Panc1 (cell line): ENCODE measurements at places on chromosomes 1 and 21.

- DNase-seq: no peak
Observed at GRCh38 chr1:7120863-7121621, 335.8 kb downstream of the CAMTA1 start.

DNA sequence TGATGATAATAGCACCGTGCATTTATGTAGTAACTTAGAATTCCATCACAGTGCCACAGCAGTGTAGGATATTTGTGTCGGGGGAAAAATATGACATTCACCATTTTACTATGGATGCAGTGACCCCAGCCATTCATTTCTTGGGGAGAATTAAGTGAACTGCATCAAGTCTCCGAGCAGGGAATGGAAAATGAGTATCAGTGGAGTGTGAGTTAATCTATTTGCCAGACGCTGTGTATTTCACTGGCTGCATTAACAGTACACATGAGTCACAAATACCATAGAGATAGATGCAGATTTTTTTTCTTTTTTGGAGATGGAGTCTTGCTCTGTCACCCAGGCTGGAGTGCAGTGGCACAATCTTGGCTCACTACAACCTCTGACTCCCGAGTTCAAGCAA, 33.8 kb upstream of the SLC45A1 start:
- no peak for DNase-seq

- DNase-seq: no peak
Observed at GRCh38 chr1:63974966-63975365, 201.1 kb downstream of the ROR1 start.

GRCh38 chr1:2275796-2276536, 47.8 kb downstream of the SKI start:
- no peak for DNase-seq

DNA sequence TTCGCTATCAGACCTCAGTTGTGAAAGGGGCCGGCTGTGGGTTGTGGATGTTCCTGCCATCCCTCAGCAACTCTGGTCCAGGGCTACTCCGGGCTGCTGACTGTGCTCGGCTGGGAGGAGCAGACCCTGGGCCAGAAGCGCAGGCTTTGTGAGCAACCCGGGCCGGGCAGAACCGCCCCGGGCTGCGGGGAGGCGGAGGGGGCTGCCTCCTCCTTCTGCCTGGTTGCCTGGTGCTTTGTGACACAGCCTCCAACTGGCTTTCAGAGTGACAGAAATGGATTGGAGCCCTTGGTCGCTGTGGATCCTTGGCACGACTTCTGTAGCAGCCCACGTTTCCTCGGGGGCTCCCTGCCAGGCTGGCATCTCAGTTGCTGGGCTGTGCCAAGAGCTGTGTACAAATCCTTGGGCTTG, 10.0 kb downstream of the DRAXIN start:
- no peak for DNase-seq

GRCh38 chr1:21090463-21090862, 86.2 kb downstream of the EIF4G3 start:
- DNase-seq: no peak

DNA sequence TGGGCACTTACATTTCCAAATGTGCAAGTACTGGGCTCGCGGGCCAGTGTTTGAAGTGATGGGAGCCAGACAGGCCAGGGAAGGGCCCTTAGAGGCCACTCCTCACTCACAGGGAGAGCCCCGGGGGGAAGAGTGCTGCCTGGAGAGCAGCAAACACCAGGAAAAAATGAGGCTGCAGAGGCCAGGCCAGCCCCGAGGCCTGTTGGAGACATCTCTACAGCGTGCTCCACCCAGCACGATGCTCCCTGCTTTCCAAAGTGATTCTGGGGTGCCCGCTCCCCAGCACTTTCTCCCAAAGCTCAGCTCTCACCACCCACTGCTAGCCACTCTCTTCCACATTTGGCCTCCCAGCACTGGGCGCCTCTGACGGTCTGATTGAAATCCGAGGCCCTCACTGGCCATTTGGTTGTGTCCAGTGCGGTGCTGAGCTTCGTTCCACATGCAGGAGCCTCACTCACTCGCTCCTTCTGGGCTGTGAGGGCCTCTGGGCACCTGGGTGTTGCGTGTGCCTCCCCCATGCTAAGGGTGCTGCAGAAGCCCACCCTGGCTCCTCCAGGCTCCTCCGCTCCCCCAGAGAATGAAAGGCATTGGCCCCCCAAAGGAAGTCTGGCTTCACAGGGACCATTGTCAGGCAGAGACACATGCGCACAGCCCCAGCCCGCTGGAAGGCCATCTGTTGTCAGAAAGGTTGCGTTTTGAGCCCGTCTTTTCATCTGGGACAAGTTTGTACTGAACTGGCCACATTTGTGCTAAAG, 385.4 kb upstream of the VAMP3 start:
- no peak for DNase-seq

- DNase-seq: no peak
Observed at GRCh38 chr1:61182049-61182448, 99.7 kb downstream of the NFIA start.

GRCh38 chr1:16093611-16094010, 20.2 kb upstream of the FAM131C start:
- no peak for DNase-seq

- DNase-seq: no peak
Observed at GRCh38 chr1:2946999-2947690, 74.1 kb upstream of the ACTRT2 start.

DNA sequence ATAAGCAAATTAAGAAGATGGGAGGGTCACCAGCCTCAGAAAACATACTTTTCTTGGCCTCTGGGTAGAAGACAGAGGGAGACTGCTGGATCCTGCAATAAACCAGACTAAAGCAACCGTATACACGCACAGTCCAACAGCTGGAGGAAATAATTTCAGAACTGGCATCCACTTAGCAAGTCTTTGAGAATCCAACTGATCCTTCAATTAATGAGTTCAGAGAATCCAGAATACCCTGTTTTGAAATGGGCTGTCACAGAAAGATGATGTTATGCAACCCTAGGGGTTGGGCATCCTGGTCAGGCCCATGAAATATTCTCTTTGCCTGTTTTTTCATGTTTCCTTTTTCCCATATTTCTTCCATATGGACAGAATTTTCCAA, 134.0 kb upstream of the MAGI3 start:
- DNase-seq: no peak

- DNase-seq: no peak
Observed at GRCh38 chr1:156807627-156808026, 9.0 kb downstream of the SH2D2A start.

DNA sequence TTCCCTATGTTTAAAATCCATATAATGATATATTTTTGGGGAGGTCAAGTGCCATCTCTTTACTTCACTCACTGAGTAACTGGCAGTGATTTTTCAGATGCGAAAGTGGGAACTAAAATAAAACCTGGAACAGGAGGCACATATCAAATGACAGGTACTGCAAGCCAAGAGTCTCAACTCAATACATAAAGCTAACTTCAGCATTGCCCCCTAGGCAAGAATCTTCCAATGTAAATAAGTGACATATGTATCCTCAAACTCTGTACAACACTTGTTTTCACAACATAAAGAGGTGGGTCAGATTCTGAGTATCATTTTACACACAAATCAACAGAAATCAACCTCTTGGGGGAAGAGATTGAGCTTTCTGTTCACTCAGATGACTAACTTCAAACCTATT, 18.1 kb downstream of the DCAF8 start:
- no peak for DNase-seq

GRCh38 chr1:154589780-154590179, 18.2 kb downstream of the ADAR start:
- DNase-seq: no peak

DNA sequence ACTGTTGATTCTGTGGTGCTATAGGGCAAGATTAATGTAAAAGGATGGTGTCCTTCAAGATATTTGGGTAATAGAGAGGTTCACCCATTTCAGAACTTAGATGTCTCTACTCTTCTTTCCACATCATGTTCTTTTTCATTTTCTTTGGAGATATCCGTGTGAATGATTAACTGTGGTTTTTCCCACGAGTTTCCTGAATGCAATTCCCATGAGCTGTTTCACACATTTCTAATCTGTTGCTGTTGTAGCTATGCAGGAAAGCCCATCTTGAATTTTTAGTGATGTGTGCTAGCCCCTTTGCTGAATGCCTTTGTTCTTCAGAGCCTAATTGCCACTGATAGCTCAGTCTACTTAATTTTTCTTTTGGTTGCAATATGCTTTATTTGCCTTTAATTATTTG, 27.6 kb downstream of the SNX27 start:
- DNase-seq: no peak

DNA sequence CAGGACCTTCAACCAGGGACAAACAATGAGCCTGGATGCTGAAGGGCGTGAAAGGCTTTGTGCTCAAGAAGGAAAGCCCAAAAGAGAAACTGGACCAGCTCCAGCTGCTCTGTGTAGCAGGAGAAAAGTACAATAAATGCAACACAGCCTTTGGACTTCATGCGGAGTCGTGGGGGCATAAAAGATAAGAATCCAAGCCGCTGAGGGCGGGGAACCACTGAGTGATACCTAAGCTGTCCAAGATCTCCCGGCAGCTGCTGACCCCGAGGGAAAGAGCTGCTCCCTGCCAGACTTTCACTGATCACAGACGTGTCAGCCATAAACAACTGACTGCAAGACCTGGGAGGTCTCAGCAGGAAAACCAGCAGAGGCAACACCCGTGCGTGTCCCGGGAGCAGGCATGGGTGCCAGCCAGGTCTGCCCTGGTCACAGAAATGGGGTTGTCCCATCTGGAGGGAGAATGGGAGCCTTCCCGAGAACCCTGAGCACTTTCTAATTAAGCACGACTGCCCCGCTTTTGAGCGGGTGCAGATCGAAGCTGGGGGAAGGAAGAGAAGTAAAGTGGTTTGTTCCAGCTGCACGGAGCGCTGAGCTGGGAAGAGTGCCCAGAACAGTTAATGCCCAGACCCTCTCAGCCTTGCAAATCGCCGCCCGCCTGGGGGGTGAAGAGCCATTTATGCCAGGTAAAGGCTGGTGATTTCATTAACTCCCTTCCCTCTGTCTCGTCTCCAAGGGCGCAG, 68.3 kb upstream of the TARDBP start:
- no peak for DNase-seq

GRCh38 chr1:207030522-207031009, 2.0 kb downstream of the C1orf116 start:
- DNase-seq: no peak

GRCh38 chr1:9110669-9111356, 18.1 kb downstream of the GPR157 start:
- DNase-seq: no peak

DNA sequence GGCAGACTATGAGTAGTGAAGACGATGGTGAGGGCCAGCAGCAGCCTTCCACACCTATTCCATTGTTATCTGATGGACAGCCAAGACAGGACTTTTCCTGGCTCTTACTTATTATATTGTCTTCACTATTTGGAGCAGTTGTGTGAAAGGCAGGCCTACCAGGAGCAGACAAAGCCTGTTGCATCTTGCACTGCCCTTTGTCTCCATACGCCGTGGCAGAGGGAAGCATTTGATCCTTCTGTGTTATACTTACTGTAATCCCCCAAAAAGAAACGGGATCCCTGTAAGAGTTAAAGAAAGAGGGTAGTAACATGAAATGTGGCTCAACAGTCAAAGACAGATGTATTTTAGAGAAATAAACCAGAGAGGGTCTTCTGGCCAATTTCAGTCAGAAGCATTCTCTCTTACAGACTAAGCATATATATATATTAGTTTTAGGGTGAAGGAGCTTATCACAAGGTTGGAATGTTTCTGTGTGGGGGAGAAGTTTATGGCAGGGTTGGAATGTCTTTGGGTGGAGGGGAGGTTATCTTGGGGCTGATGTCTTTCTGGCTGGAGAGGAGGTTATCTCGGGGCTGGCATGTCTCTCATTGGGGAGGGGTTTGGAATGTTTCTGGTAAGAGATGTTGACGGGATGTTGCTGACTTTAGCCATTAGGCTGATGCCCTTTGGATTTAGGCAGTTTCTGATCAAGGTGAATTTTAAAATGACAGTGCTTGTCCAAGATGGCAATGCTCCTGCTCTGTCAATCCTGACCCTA, 23.4 kb upstream of the HSD3B1 start:
- DNase-seq: no peak

GRCh38 chr1:58437623-58438022, 108.9 kb downstream of the OMA1 start:
- DNase-seq: no peak

- no peak for DNase-seq
Observed at GRCh38 chr1:45012639-45013278, 705 bp downstream of the UROD start.

DNA sequence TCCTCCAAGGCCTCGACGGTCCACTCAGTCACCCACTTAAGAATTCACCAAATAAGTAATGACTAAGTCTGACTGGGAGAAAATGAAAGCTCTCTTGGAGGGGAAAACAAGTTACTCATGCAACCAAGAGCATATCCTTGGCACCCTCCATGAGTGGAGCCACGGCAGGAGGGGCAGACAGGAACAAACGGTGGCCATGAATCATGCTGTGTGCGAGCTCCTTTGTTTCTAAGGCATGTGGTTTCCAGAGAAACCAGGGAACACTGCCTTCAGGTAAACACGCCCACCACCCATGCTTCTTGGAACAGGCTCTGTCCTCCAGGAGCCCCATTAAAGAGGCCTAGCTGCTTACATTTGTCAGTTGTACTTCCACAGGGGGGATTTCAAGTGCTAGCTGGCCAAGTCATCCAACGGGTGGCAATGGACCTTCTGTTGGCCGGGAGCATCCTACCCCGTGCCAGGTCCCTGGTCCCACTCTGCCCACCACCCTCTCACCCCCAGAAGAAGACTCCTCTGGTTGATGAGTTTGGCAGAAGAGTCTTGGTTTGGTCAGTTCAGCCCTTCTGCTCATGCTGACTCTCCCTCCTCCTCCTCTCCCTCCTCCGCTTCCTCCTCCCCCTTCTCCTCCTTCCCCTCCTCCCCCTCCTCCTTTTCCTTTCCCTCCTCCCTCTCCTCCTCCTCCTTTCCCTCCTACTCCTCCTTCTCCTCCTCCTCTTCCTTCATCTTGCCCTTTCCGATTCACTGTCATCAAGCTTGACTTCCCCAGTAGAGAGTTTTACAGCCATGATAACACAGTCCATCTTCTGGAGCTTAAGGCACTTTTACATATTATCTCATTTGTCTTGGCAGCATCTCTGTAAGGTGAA, 107.6 kb downstream of the CCDC185 start:
- no peak for DNase-seq

DNA sequence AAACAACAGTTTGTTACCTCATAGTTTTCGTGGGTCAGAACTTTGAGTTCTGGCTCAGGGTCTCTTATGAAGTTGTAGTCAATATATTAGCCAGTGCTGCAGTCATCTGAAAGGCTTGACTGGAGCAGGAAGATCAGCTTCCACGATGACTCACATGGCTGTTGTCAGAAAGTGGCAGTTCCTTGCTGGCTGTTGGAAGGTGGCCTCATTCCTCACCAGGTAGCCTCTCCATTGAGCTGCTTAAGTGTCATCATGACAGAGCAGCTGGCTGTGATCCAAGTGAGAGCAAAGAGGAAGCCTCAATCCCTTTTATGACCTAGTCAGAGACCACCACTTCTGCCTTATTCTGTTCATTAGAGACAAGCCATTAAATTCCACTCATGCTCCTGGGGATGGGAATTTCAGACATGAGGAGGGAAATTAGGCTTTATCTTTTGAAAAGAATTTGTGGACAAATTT, 5.6 kb downstream of the OSBPL9 start:
- peak; percentile 48 for DNase-seq

DNA sequence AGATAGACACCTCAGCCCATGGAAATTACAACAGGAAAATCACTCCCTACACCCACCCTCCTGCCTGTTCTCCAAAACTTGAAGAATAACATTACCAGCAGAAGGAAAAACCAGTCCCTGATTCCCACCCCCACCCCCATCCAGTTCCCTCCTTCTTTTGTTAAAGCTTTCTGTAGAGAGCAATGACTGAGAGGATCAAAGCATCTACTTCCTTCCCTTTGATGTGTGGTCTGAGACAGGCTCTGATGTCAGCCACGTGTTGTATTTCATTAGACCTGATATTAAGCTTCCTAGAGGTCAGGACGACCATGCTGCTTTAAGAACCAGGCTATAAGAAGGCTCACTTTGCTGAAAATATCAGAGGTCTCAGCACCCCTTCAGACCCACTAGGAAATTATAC, 73.9 kb upstream of the HAO2 start:
- DNase-seq: no peak
